ENCODE measurements at places on chromosomes 6 and 20.

GRCh38 chr20:3940905-3941304 is 51.7 kb downstream of the PANK2 start:
- DNase-seq, result no peak

- no peak for DNase-seq
Measured at GRCh38 chr20:24701668-24702067, 232.2 kb downstream of the SYNDIG1 start.

- no peak for DNase-seq
Measured at GRCh38 chr6:16274483-16274882, 36.1 kb downstream of the GMPR start.

DNA sequence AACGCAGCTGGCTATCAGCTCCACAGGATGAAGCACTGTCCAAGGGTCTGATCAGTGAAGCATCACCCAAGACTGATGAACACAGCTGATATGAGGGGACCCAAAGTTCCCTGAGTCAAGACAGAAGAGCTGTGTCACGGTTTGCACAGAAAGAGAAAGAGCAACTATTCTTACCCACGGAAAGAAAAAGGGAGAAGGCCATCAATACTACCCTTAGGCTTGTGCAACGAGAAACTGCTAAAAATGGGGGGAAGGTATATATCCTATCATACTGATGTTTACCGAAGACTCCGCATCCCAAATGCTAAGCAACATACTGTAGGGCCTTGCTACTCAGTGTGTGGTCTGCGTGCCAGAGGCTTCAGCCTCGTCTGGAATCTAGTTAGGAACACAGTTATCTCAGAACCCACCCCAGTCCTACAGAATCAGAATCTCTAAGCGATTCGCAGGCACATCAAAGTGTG is 665 bp downstream of the FASTKD5 start:
- DNase-seq, result no peak

GRCh38 chr6:13916230-13916944 is 8.4 kb upstream of the RNF182 start:
- no peak for DNase-seq

DNA sequence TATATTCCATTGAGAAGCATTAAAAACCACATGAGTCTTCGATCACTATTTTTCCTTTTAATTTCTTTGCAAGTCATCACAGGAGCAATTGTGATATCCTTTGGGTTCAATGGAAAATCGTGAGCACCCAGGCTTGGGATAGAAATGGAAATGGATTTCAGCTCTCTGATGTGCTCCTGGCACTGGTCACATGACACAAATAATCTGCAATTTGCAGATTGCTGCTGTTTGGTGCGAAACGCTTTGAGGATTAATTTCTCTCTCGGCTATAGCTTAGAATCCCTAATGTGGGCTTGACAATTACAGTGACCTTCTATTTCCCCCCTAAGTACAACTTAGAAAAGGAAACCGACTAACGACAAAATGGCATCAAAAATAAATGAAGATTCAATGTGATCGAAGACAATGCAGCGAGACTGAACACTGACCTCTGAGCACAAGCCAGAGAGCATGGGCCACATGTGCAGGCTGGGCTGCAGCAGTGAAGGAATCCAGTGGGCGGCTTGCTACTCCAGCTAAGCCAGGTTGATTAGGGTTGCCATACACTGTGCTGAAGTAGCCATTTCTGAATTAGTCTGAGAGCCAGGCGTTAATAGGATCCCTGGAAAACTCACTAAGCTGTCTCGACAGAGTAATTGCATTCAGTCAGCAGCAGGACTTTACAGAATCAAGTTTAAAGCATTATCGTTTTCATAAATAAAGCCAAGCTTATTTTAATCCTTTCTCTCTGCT is 301.8 kb upstream of the AGPAT4 start:
- no peak for DNase-seq

- no peak for DNase-seq
Measured at GRCh38 chr6:71510856-71511255, 222.2 kb downstream of the OGFRL1 start.

DNA sequence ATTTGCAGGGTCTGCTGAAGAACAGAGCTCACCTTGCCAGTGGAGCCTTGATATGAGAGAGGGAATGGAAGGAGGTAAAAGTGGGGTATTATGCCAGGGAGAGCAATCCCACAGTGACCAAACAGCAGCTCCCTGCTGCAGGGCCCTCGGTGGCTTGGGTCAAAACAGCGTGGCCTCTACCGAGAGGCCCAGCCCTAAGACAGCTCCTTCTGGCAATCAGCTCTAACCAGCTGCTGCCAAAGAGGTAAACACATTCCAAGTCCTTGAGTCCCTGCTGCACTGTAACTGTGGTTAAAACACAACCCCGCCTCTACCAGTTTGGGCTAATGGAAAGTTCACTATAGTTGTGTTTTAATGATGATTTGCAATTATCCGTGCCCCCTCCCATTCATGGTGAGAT is 1.4 kb upstream of the DAAM2 start:
- no peak for DNase-seq

DNA sequence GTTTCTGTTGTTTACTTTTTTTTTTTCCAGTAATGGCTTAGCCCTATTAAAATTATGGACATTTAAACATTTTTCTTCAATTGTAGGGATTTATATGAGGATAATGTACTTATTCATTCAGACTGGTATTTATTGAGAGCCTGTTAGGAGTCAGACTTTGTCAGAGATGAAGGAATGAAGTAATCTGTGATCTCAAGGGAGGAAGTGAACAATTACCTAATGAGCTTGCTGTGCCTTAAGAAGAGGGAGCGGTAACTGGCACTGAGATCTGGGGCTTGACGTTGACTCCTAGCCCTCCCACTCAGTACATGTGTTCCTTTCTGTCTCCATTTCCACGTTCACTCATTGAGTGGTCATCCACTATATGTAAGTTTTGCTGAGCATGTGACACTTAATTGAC is 12.6 kb downstream of the AFDN start:
- DNase-seq, result peak; percentile 64

DNA sequence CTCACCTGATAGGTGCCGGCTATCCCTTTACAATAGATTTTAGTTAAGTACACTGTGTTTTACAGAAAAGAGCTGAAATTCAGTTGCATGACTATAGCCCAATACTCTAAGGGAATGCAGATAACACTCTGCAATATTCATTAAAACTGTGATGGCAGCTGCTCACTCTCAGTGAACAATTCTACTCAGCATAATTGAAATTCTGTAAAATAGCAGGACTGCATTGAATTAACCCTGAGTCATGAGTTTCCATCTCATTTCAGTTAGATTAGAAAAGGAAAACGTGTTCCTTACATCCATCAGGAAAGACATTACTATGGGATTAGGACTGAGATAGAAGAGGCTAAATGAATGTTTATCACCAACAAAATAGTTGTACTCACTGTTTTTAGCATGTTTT is 613.3 kb upstream of the JAG1 start:
- no peak for DNase-seq

- DNase-seq, result no peak
Measured at GRCh38 chr20:47865912-47866311, 80.6 kb upstream of the SULF2 start.

GRCh38 chr6:15349379-15349778 is 103.5 kb downstream of the JARID2 start:
- DNase-seq, result no peak

GRCh38 chr20:63092660-63093215 is 86.0 kb upstream of the BHLHE23 start:
- DNase-seq, result no peak

GRCh38 chr6:144353871-144354314 is 68.8 kb downstream of the UTRN start:
- peak; percentile 42 for DNase-seq

DNA sequence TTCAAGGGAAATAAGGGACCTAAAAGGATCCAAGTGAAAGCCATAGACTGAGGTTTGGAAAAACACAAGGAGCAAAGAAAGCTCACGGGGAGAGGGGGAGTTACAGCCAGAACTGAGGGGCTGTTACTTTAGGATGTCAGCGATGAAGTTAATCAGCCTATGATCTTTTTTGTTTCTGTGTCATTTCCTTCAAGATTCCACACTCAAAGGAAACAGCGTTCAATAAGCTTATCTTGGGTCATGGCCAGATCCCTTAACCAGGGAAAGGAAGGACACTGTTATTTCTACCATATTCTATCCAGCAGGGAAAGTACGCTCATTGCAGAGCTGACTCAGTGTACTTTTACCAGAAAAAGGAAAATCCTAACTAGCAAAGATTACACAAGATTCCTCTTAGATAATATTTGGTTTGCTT is 132.8 kb downstream of the PFDN4 start:
- DNase-seq, result no peak

DNA sequence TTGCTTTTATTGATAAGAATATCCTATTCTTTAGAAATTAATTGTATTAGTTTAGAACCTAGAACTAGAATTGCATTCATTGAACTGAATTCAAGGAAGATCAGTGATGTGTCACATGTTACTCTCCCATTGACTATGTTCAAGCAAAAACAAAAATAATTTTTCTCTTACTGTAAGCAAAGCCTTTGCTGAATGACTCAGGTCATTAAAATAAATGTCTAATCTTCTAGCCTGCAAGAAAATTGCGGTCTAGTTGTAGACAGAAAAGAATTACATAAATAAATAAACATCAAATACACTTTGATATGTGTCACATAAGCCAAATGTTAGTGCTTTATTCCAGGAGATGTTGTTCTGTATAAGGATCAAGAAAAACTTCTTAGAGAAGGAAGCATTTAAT is 387.9 kb downstream of the ADGRB3 start:
- DNase-seq, result no peak

GRCh38 chr6:56729719-56730118 is 87.0 kb upstream of the DST start:
- DNase-seq, result no peak

DNA sequence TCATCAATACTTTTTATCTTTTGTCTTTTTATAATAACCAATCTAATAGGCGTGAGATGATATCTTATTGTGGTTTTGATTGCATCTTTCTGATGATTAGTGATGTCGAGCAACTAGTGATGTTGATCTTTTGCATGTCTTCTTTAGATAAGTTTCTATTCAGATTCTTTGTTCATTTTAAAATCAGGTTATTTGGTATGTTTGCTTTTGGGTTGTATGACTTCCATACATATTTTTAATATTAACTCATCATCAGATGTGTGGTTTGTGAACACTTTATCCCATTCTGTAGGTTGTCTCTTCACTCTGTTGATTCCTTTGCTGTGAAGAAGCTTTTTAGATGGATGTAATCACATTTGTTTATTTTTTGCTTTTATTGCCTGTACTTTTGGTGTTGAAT is 295.8 kb downstream of the BCKDHB start:
- DNase-seq, result no peak

DNA sequence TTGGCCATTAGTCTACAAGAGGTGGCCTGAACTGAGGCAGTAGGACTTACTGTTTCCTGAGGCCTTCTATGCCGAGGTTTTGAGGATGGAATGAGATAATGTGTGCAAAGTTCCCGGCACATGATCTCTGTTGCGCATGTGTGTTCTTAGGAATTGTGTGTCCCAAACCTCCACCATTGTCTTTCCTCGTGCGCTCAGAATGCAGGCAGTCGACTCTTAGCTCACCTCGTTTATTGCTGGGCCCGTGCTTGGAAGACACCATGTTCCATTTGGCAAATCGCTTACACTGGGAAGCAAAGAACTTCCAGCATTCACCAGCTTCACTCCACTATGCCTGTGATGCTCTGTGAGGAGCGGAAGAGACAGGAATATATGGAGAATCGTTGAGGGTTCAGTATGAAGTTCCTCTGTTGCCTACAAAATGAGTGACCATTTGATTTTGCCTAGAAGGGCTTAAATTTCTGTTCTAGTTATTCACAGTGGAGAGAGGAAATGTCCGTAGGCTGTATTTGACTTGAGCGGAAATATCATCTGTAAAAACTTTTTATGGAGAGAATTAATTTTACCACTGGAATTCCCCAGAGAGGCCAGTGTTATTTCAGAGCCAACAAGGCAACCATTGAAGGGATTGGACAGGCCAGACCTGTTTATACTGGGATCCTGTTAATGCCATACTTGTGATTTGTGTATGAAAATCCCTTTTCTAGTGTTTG is 75.7 kb upstream of the CLDN20 start:
- no peak for DNase-seq

DNA sequence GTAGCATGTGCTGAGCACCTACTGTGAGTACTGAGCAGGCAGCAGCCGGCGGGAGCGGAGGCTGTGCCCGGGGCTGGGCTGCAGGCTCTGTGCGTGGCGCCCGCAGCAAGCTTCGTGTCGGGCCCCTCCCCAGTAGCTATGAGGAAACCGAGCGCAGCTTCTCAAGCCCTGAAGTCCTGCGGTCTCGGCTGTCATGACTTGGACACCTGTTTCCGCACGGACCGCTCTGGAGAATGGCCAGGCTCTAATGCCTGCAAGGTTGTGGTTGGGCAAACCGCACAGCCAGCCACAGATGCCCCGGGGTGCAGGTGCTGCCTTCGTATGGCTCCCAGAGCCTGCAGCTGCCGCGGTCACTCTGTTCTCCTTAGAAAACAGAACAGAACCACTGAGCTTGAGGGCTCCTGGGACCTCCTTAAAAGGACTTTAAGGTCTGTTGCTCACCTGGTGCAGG is 33.7 kb downstream of the PYGB start:
- DNase-seq, result no peak

GRCh38 chr6:110295451-110296165 is 62.5 kb downstream of the METTL24 start:
- DNase-seq, result no peak

DNA sequence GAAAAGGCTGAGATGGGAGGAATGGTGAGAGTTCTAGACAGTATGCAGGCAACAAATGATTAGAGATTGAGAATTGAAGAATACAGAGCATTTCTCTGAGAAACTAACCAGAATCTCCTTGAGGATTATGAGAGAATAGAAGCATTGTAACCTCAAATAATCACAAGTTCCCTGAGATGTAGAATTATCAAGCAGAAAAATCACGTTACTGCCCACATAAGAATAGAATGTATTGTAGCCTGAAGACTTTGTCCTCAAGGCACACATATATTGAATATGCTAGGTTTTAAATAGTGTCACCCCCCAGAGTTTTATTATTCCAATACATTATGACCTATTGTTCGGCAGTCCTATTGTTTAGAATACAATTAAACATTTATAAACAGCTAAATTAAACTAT is 57.2 kb downstream of the CNKSR3 start:
- no peak for DNase-seq

- DNase-seq, result no peak
Measured at GRCh38 chr20:725491-725890, 42.8 kb downstream of the SLC52A3 start.

- DNase-seq, result peak; percentile 40
Measured at GRCh38 chr20:32945710-32946221, 58.5 kb downstream of the SUN5 start.

GRCh38 chr6:37239526-37239925 is 18.0 kb upstream of the TBC1D22B start:
- DNase-seq, result no peak

- DNase-seq, result no peak
Measured at GRCh38 chr6:156767603-156768467, 9.3 kb upstream of the ARID1B start.

DNA sequence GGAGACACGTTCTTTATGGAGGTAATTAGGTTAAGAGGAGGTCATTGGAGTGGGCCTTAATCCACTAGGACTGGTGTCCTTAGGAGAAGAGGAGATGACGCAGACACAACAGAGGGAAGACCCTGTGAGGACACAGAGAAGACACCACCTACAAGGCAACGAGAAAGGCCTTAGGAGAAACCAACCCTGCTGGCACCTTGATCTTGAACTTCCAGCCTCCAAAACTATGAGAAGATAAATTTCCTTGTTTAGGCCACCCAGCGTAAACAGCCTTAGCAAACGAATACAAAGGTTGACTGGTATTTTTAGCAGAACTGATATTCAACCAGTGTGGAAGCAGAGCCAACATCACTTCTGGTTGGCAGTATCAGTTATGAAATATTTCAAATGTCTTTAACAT is 75.2 kb downstream of the GFOD1 start:
- no peak for DNase-seq

- DNase-seq, result no peak
Measured at GRCh38 chr6:84764332-84765049, at the start of gene TBX18. TSS of gene TBX18 (minus strand) at chr6:84764598. CDS start at chr6:84764181, 417 bp downstream.

GRCh38 chr6:151284548-151285017 is 44.8 kb downstream of the AKAP12 start:
- DNase-seq, result no peak
